ENCODE measurements at places on chromosomes 2 and 18. TPM values are rescaled to one million over a fixed set of nuclear protein-coding genes. Genes with fewer than 3 reads are reported as not detected.

The SDC1 gene
- 223 TPM for total RNA-seq

The FAM161A gene
- total RNA-seq: 7.2 TPM

The ELMOD3 gene
- total RNA-seq: 11.1 TPM

The ARHGAP28 gene
- total RNA-seq: 0.05 TPM

The DDX18 gene
- 78.9 TPM for total RNA-seq

The PCBP1 gene
- total RNA-seq: 437 TPM

The MAPK4 gene
- total RNA-seq: 0.16 TPM

The CGREF1 gene
- total RNA-seq: 7.3 TPM

The RAB6D gene
- not detected for total RNA-seq

The MSH6 gene
- total RNA-seq: 85.8 TPM

The ABCG8 gene
- not detected for total RNA-seq
